Bronchial epithelial cell (primary cell): ENCODE measurements at places on chromosomes 2 and 18. TPM values are rescaled to one million over a fixed set of nuclear protein-coding genes. Genes with fewer than 3 reads are reported as not detected.

NFATC1 gene
- total RNA-seq, result 0.53 and 1.7 TPM in 2 replicates

UGT1A5 gene
- total RNA-seq, result 0.26 and 3.3 TPM in 2 replicates

REEP1 gene
- total RNA-seq, result under 0.01 TPM in 1 of 2 replicates, not detected in the other

C1GALT1C1L gene
- not detected in 2 replicates for total RNA-seq

SCYGR4 gene
- total RNA-seq, result not detected in 2 replicates

AGXT gene
- total RNA-seq, result not detected in 2 replicates

BOLL gene
- not detected in 2 replicates for total RNA-seq

ST6GAL2 gene
- total RNA-seq, result not detected in 2 replicates

RNPEPL1 gene
- 10.8 and 12.3 TPM in 2 replicates for total RNA-seq

CFAP65 gene
- total RNA-seq, result not detected in 2 replicates

MAP3K19 gene
- total RNA-seq, result not detected in 2 replicates

FAM110C gene
- total RNA-seq, result 9.2 and 9.9 TPM in 2 replicates

SOS1 gene
- 8.2 and 12.3 TPM in 2 replicates for total RNA-seq

CDCA7 gene
- 1.4 and 2.4 TPM in 2 replicates for total RNA-seq

GRCh38 chr2:241844831-241845578 is 13.7 kb downstream of the PDCD1 start:
- no peak for DNase-seq

DNA sequence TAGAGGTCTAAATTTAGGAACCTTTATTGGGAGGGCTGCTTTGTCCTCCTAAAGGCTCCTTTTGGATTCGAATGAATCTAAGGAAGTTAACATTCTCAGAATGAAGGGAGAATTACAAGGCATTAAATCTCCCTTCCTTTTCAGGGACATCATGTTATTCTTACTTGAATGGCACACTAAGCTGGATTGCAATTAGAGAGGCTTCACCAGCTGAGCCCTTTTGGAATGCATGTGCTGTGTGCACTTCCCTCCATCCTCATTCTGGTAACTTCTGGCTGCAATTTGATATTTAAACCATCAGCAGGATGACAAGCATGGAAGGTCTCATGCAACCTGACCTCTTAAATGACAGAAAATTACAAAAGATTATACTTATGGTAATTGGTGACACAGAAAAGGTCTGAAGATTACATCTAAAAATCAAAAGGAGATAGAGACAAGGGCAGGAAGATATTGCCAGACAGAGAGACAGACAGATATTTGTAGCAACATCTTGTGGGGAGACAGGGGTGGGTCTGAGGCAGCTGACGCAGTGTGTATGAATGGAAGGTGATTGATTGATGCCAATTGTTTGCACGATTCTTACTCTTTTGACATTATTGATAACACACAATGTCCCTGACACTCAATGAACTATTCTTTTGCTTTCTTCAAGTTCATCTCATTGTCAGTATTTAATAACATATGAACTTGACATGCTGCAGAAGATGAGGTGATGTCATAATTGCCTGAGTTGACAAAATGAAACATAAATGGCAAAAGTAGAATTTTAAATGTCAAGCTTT is 570.8 kb upstream of the GYPC start:
- no peak for DNase-seq

- no peak for DNase-seq
Measured at GRCh38 chr2:68906716-68907115, 35.5 kb upstream of the BMP10 start.

- no peak for DNase-seq
Measured at GRCh38 chr2:1642066-1642861, 102.1 kb downstream of the PXDN start.

- peak; percentile 66 for DNase-seq
Measured at GRCh38 chr2:145751629-145752028, 1231.7 kb upstream of the ZEB2 start.

DNA sequence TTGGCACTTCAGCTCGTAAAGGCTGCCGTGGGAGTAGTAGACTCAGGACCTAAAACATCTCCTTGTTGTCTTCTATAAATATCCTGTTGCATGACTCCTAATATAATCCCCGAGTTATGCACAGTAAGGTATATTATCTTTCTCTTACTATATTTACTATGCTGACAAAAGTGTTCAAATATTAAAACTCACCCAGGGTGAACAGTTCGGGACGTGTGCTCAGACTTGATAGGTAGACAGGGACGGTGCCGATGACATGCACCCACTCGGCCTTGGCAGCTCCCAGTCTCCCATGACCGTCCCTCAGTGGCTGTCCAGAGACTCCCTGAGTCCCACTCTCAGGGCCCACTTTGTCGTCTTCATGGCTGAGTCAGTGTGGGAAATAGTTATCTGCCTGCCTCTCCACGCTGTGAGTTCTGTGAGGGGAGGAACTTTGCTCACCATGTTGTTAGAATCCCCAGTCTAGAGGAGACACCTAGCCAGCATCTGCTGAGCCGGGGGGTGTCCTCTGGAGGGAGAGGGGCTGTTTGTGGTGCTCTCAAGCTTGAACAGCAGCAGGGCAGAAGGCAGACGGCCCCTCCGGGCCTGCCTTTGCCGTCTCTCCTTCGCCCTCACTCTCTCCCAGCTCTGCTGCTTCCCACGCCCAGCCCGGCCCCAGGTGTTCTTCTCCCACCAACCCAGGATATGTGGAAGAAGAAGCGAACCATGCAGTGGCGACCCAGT is 75.0 kb downstream of the DGKD start:
- DNase-seq, result no peak

DNA sequence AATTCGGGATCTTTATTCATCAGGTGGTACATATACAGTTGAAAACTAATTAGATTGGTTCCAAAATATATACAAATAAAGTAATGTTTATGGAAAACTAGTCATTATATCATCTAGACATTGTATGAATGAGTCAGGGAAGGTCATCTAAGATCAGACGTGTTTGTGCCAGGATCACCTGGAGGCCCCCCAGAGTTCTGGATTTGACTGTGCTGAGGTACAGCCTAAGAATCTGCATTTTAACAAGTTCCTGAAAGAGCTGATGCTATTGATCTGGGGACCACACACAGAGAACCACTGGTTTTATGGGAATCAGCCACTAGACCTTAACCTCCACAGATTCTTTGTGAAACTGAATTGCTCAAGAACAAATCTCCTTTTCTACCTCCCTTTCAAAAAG is 43.2 kb downstream of the PARD6G start:
- no peak for DNase-seq

GRCh38 chr2:113117541-113118262 is 9.7 kb upstream of the IL1RN start:
- DNase-seq, result peak; percentile 100

- no peak for DNase-seq
Measured at GRCh38 chr18:5543036-5543680, 639 bp downstream of the EPB41L3 start.

DNA sequence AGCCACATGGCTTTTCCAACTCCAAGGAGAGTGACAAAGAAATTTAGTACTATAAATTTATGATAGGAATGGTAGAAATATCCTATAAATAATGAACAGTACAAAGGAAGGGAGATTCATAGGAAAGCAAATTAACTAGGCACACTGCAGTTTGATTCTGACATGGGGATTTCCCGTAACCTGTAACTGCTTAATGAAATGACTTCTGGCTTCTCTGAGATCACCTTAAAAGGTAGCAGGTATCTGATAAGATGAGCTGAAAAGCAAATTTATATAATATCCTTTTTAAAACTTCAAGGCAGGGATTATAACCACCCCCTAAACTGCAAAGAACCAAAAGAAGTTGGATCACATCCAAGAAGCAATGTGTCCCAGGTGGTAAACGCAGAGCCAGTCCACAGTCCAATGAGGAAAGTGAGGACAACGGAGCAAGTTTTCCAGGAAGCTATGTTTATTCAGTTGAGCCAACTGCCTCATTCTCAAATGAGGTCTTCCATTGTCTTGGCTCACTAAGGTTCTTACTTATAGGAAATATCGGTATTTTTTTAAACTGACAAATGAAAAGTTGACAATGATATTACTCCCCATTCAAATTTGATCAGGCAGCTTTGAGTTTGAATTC is 43.0 kb downstream of the WIPF1 start:
- DNase-seq, result no peak

DNA sequence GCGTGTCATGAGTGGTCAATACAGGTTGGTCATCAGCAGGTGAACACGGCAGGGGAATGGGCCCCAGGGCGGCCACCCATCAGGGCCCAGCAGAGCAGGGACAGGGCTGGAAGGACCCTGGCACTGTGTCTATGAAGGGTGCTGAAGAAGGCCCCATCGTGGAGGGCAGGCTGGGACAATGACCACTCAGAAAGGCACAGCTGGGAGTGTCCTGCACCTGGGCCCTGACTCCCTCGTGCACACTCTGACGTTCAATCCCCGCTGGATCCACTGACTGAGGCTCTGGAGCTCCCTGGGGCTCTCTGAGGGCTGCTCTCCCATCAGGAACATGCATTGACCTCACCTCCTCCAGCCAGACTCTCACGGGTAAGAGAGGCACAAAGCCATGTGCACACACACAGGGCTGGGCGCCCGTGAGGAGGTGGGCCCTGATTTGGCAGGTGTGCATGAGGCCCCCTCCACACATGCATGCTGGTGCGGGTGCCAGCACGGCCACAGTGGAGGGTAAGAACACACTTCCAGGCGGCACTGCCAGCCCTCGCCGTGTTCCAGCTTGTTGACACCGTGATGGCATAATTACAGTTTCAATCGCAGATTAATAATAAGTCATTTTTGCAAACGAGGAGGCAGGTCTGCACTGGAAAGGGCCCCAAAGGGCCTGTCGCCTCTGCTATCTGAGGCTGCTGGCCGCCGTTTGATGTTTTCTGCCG is 58.5 kb downstream of the SMAD7 start:
- peak; percentile 67 for DNase-seq

DNA sequence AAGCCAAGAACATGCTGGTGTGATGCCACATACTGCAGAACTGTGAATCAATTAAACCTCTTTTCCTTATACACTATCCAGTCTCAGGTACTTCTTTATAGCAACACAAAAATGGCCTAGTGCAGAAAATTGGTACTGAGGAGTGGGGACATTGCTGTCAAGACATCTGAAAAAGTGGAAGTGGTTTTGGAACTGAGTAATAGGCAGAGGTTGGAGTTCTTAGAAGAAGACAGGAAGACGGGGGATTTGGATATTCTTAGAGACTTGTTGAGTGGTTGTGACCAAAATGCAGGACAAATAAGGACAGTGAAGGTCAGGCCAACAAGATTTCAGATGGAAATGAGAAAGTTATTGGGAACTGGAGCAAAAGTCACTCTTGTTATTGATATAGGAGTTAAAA is 31.3 kb upstream of the CDH2 start:
- DNase-seq, result no peak

- DNase-seq, result no peak
Measured at GRCh38 chr18:5966514-5966913, 71.2 kb upstream of the TMEM200C start.

DNA sequence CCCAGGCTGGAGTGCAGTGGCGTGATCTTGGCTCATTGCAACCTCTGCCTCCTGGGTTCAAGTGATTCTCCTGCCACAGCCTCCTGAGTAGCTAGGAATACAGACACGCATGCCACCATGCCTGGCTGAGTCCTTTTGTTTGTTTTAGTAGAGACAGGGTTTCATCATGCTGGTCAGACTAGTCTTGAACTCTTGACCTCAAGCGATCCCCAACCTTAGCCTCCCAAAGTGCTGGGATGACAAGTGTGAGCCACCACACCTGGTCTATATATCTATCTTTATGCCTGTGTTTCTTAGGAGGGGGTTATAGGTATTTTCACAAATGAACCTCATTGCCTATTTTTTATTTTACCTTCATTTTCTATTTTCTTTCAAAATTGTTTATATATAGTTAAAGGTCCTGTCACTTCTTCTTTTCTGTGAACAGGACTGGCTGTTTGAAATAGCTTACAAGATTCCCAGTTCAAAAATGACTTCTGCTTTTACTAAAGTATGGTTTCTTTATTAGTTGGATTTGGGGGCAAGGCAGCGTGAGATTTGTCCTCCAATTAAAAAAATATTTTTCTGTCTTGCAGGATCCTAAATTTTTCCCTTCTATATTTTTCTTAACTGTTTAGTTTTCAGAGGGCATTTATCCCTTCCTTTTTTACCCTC is 16.4 kb upstream of the MARCHF7 start:
- no peak for DNase-seq

- peak; percentile 64 for DNase-seq
Measured at GRCh38 chr18:54983041-54983686, 23.9 kb upstream of the CCDC68 start.

GRCh38 chr2:137826373-137827372 is 137.6 kb upstream of the HNMT start:
- no peak for DNase-seq

DNA sequence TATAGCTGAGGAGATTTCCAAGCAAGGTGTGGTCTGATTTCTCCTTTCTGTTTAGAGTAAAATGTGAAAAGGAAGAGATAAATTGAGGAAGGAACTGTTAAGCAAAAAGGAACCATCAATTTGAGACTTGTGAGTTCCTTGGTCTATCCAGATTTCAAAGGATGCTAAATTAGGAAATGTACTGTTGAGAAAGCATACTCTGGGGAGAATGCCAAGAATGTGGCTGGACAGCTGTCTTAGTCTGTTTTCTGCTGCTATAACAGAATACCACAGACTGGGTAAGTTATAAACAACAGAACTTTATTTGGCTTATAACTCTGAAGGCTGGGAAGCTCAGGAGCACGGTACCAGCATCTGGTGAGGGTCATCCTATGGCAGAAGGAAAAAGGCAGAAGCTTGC is 1097.2 kb downstream of the TDRD15 start:
- DNase-seq, result no peak

GRCh38 chr2:20470211-20470610 is 23.3 kb downstream of the RHOB start:
- no peak for DNase-seq

DNA sequence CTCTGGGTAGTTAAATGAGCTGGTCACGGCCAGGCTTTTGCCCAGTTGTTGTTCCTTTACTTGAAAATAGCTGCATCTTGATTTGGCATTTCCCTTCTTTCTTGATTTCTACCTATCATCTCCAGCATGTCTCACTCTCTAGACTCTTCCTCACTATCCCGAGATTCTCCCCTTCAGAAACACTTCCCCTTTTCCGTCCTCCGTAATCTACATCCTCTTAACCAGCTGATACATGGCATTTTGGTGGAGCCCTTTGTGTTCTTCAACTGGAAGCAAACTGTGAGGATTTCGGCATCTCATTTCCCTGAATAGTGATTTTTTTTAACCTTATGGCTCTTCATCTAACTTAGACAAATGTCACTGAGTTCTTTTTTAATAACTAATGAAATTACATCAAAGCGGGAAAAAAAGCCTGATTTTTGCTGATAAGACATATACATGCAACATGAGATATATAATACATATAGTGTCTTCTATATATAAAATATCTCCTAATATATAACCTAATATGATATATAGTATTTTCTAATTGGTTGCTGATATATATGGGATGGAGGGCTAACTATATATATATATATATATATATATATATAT is 220.2 kb upstream of the RASGRP3 start:
- no peak for DNase-seq

- no peak for DNase-seq
Measured at GRCh38 chr2:96842600-96842999, 1.2 kb downstream of the ANKRD23 start.

- no peak for DNase-seq
Measured at GRCh38 chr2:11985817-11986566, 239.6 kb downstream of the LPIN1 start.

- DNase-seq, result no peak
Measured at GRCh38 chr2:68980956-68981355, 6.5 kb downstream of the GKN1 start.
